ENCODE measurements at places on chromosomes 2 and 18.

DNA sequence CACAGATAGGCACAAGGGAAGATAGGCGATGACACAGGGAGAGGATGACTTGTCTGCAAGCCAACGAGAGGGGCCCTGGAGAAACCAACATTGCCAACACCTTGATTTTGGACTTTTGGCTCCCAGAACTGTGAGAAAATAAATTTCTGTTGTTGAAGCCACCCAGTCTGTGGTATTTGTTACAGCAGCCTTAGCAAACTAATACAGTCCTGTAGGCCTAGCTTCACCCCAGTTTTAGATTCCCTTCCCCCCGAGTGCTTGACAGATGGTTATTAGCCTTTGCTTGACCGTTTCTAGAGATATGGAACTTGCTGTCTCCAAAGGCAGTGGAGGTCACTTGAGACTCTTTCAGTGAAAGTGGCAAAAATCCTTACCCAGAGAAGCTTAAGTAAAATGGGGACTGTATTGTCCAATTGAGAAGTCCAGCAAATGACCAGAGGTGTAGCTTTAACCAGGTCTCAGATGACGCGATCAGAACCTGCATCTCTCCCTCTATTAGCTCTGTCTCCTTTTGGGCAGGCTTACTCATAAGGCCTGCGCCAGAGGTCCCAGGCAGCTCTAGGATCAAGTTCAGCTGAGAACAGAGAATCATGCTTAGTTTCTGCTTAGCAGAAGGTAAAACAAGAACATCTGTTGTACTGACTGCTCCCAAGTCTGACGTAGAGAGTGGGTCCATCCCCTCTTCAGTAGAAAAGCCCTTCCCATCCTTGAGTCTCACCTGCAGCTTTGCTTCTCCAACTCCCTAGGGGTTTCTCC lies 50.4 kb downstream of the MFSD6 start:
- DNase-seq: no peak

- no peak for DNase-seq
Measured at GRCh38 chr18:58243401-58243800, 199.4 kb downstream of the NEDD4L start.

GRCh38 chr2:104378853-104379374 lies 475.0 kb upstream of the POU3F3 start:
- no peak for DNase-seq

GRCh38 chr2:238939074-238939473 lies 91.2 kb downstream of the TWIST2 start:
- DNase-seq: no peak

DNA sequence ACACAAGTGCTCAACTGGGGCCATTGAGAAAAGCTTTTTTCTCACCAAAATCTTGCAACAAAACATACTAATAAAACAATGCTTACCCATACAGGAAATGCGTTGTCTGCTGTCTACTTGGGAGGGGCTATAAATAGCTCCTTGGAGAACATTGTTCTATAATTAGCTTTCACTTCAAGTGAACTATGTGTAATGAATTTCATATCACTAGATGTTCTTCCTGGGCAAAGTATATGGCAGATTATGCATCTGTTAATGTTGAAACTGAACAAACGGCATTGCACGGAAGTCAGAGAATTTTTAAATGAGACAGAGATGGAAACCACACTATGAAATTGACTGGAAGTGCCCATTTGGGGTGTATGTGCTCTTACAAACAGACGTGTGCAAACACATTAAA lies 6.4 kb upstream of the NPAS2 start:
- DNase-seq: no peak

GRCh38 chr2:238710032-238710735 lies 137.7 kb upstream of the TWIST2 start:
- DNase-seq: no peak

GRCh38 chr18:13653746-13654433 lies 72.5 kb downstream of the FAM210A start:
- DNase-seq: no peak

DNA sequence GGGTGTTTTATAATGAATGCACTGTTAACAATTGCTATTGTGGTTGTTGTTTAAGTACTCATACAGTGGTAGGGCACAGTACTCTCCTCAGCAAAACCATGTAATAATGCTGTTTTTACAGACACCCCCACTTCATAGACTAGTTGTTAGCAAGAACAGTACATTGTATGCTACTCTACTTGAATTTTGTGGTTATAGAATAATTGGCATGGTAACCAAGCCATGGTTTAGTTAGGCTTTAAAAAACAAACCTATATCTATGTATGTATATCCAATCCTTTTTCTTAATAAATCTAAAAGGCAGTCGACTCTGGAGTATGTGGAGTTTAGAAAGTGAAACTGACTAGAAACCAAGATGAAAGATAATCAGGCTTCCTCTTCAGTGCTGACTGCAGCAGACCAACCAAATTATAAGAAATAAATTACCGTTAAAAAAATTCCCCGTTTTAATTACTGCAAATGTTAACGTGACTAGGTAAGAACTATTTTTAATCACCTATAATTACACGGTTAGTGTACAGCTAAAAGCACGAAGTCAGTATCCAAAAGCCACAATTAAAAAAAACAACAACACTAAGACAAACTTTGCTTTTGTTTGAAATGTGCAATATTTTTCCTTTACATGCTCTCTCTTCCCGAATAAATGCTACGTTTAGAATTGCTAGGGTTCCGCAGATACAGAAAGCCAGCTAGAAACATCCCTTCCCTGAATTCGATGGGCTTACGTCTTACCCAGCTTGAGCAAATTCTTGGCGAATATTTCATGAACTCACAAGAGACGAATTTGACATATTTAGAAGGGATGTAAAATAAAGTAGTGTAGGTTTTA lies 113.3 kb upstream of the SERTAD2 start:
- no peak for DNase-seq

DNA sequence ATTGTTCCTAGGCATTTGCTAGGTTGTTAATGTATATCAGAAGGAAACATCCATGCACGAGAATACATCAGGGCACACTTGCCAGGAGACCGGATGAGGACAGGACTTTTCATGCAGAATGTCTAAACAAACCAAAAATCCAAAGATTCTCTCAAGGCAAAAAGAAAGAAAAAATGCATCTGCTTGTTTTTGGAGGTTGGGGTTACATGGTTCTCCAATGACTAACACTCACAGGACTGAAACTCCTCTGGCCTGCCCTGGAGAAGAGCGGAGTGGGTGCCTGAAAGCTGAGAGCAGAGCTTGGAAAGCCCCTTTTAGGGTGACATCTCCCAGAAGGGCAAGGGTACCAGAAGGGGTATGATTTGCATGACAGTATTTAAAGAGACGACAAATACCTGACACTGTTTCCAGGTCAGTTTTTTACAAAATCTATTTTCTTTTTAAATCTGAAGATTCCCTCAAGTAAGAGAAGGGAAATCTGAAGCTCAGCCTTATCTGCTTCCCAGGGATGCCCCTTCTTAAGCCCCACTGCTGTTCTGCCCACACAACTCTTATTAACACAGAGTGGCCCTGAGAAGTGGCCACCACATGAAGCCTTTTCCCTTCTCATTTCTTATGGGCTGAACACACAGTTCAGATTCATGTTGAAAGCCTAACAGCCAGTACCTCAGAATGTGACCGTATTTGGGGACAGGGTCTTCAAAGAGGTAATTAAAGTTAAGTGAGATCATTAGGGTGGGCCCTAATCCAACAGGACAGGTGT lies 216.4 kb downstream of the STK39 start:
- DNase-seq: no peak

DNA sequence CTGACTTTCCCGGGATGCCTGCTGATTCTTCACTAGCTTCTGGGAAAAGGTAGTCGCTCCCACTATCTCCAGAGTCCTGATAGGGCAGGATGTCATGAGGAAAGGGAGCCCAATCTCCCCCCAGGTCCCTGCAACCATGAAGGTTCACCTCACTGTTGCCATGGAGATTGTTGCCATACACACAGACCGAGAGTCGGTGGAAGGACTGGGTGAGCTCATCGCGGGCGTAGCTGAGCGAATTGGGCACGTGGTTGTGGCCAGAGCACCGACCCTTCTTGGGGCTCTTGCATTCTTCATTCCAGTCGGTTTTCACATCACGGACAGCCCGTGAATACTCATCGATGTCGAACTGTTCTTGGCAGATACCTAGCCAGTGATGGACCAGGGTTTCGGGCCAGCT lies 97.4 kb downstream of the MEP1B start:
- DNase-seq: no peak

DNA sequence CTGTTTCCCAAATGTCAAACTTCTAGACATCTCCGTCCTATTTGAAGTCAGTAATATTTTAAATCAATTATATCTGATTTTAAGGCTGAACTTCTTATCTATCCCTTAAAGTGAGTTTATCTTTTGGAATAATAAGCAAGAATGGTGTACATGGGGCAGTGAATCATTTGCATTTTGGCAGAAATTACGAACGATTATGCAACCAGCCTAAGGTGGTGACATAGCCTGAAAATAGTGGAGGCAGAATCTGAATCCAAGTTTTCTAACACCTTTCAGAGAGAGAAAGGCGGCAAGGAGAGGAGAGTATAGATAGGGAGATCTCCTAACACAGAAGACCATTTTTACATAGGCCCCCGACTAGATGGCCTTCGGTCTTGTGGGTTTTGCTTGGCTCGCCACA lies 10.7 kb downstream of the ZBTB14 start:
- DNase-seq: no peak

DNA sequence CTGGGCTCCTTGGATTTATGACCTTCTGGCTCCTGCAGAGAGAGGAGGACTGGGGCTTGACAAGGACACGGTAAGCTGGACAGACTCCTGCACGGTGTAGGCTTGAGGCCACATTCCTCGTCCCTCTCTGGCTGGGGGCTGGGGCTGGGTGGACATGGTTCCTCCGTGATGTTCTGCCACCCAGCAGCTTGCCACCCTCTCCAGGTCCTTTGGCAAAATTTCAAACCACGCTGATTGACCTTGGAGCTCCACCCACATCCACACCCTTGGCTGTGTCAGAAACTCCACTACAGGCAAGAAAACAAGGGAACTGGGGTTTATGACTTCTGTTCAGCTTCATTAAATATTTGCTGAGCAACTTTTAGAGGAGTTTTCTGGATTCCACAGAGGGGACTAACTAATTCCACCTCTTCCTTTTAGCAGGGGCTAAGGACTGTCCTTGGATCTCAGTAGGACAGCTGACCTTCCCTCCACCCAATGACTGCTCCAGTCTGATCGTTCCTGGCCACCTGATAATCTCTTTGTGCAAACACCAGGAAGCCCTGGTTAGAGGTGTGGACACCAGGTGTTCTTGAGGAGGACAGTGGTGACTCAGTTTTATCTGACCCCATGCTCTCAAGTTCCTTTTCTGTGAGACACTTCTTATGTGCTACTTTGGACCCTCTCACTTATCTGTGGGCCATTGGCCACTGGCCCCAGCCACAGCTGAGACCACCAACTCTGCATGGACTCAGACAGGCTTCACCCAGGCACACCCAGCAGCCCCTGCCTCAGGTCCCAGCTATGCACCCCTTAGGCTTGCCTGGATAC lies 29.3 kb downstream of the GPR55 start:
- no peak for DNase-seq

DNA sequence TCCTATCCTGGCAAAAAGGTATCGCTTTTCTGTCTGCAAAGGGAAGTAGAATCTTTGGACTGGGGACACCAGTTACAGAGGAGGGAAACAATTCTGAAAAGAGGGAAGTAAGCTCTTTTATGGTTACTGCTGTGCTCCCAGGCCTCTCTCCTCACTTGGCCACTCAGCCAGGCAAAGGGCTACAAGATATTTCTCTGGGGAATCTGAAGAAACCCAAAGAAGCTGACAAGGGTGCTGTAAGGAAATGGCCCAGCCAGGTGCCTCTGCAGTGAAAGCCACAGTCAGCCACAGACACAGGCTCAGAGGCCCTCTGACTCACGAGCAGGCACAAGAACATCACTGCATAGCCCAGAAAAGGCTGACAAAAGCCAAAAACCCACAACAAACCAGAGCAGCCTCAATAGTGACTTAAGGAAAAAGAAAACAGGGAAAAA lies 5.8 kb downstream of the HDLBP start:
- DNase-seq: peak; percentile 35

DNA sequence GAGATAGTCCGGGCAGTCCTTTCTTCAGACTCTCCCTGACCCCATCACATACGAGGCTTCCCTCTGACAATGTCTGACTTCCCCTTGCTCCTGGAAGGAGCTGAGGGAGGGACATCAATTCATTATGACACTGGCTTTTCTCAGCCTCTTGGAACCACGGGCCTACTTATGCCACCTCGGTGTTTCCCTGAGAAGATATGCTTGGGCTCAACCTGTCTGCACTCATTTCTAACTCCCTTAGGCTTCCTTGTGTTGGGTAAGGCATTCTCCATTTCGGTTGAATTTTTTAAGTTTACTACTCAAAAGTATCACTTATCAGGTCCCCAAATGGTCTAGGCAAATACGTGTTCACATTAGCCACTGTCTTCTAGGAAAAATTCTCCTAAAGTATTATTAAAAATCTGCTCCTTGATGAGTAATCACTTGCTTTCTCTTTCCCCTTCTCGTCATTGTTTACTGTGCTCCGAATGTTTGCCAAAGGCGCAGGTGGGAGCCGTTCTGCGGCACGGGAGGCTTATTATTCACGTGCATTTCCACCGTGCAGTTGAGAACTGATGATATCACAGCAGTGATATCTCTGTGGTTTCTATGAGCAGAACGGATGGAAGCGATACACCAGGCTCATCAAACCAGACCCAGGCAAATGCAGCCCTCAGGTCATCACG lies 33.1 kb downstream of the ARL4C start:
- peak; percentile 46 for DNase-seq

All from activated CD4-positive, alpha-beta T cell treated with anti-CD3 and anti-CD28 coated beads for 24 hours (primary cell).